ENCODE measurements at places on chromosomes 13 and 19.
A peak's percentile ranks its signal among the peaks of the same experiment; 100 is the strongest.

GRCh38 chr19:48510421-48511268, 990 bp downstream of the LMTK3 start:
- DNase-seq = no peak

- DNase-seq = no peak
Observed at GRCh38 chr13:67408798-67409197, 178.7 kb upstream of the PCDH9 start.

DNA sequence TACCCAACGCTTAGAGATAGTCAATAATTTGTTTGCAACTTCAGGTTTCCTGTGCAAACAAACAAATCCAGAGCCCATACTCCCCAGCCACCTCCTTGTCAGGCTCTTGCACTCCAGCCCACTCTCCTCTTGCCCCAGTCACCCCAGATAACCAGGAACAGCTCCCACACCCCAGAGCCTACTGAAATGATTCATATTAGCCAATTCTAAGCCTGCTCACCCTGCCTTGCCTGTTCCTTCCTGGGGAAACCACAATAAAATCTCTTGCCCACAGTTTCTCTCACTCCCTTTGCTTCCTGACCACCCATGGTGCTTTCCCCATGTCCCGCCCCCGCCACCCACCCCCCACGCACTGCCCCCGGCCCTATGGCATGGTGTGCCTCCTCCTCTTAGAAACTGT, 3.8 kb upstream of the ACTL9 start:
- DNase-seq = no peak

- no peak for DNase-seq
Observed at GRCh38 chr19:43778651-43779050, 2.1 kb downstream of the KCNN4 start.

DNA sequence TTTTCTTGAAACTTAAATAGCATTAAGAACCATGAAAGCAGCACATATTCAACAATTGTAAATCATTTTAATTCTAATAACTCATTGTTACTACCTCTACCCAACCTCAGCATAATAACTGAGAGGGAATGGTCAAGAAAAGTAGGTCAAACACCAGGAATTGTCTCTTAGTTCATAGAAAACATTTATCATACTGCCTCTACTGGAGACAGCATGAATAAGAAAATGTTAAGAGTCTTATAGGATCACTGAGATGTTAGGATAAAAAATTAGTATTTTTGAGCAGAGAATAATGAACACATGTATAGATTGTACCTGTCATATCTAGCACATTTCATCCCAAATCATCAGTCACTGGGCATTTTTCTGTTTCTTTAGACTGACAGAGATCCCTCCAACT, 515.3 kb downstream of the PCDH9 start:
- no peak for DNase-seq

DNA sequence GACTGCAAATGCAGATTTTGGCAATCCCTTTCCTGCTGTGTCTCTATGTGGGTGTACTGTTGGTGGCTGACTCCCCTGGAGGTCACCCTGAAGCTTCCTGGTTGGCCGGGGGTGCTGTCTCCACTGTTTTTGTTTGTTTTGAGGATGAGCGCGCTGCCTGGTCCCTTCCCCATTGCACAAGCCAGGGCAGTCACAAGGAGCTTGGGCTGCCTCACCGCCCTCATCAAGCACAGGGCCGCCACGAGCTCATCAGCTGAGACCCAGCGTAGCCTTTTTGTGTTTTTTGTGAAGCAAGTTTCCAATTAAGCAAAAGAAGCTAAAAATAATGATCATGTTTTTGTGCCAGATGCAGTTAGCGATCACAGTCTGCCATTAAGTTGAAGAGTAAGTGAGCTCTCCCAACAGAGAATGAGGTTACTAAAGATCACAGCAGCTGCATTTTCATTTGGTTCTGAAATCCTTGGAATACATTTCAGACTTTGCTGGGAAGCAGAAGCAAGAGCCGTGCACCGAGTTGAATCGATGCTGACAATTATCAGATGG, 57.8 kb downstream of the GGACT start:
- no peak for DNase-seq

DNA sequence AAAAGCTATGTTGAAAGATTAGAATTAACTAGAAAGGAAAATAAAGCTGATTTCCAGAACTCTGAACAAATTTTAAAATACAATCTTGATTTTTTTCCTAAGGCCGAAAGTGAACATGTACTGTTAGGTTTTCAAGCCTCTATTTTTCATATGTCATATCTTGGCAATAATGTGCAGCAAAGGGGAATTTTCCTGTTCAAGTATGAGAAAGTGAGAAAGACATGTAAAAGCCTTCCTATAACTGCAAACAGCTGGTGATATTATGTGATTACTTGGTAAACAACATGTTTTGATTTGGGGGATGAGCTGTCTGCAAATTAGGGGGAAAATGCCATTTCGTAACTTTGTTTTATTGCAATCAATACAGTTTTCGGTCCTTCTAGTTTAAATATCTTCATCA, 4.0 kb upstream of the KLF12 start:
- no peak for DNase-seq

- DNase-seq = no peak
Observed at GRCh38 chr19:6576869-6577475, 14.0 kb downstream of the CD70 start.

DNA sequence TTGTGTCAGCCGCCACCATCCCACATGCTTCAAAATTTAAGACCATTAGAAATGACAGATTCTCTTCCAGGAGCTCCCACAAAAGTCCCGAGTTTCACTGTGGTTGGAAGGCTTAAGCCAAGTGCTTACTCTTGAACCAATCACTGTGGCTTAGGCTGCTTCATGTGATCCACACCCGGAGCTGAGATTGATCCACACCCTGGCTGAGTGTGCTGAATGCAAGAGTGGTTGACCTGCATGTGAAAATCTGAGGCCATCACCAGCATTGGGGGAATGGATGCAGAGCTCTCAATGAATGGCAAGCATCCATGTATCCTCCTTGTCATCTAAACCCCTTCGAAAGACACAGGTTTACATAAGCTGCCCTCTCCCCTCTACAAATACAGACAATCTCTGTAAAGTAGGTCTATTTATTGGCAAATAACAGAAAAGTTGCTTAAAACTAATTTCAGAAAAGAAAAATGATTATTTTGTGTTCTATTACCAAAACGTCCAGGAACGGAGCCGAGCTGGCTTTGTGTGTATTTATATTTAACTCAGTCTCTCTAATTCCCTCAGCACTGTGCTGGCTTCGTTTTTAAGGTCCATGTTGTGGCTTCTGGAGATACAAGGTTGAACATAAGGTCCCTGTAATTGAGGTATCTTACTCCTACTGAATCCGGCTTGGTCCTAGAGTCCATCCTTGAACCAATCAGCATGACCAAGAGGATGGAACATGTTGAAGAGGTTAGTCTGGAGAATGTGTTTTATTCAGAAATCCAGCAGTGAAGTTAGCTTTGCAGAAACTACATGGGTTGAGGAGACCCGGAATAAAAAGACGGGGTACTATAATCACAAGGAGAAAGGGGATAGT, 332.4 kb downstream of the LIG4 start:
- no peak for DNase-seq

DNA sequence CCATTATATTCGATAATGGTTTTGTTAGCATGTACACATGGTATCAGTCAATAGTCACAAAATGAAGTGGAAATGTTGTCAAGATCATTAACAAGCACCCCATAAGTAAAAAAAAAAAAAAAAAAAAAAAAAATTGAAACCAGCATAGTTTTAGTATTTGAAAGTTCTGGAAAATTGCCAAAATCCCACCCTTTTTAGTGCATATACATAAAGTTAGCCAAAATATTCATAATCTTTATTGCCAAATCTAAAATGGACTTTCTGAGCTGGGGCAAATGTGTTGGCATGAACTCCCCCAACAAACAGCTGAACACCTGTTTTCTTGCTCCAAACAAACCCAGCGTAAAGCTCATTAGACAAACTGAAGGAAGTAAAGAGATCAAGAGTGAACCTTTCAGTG, 73.9 kb downstream of the MZT1 start:
- DNase-seq = no peak

DNA sequence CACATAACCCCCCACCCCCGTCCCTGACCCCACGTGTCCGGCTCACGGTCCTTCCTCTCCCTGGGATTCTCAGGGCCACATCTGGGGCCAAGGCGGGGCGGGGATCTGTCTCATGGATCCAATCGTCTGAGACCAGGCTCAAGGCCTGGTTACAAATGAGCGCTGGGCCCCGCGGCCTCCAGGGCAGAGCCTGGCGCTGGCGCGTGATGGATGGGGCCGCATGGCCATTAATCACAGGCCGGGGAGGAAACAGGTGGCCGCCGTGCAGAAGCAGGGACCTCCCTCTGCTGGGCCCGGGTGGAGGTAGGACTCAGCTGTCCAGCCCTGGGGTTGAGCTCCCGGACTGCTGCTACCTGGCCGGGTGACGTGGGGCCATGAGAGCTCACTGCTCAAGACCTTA, 5.8 kb upstream of the TLE5 start:
- no peak for DNase-seq

- no peak for DNase-seq
Observed at GRCh38 chr19:54298357-54299125, 14.4 kb downstream of the LILRA5 start.

- peak; percentile 30 for DNase-seq
Observed at GRCh38 chr13:108227651-108228272, 9.6 kb downstream of the ABHD13 start.

- DNase-seq = no peak
Observed at GRCh38 chr19:49362048-49362928, at the start of gene TEAD2. TSS of gene TEAD2 (minus strand) at chr19:49362416. CDS start at chr19:49360075, 2,341 bp downstream.

GRCh38 chr19:40178756-40179155, 12.5 kb upstream of the MAP3K10 start:
- no peak for DNase-seq

GRCh38 chr19:48687776-48688175, 8.0 kb upstream of the FUT2 start:
- DNase-seq = no peak

- peak; percentile 81 for DNase-seq
Observed at GRCh38 chr19:49468746-49469447, 5.1 kb upstream of the FLT3LG start.

- no peak for DNase-seq
Observed at GRCh38 chr19:48638831-48639381, 1.7 kb upstream of the DBP start.

GRCh38 chr19:48396824-48397176, 3.3 kb downstream of the GRIN2D start:
- DNase-seq = no peak

DNA sequence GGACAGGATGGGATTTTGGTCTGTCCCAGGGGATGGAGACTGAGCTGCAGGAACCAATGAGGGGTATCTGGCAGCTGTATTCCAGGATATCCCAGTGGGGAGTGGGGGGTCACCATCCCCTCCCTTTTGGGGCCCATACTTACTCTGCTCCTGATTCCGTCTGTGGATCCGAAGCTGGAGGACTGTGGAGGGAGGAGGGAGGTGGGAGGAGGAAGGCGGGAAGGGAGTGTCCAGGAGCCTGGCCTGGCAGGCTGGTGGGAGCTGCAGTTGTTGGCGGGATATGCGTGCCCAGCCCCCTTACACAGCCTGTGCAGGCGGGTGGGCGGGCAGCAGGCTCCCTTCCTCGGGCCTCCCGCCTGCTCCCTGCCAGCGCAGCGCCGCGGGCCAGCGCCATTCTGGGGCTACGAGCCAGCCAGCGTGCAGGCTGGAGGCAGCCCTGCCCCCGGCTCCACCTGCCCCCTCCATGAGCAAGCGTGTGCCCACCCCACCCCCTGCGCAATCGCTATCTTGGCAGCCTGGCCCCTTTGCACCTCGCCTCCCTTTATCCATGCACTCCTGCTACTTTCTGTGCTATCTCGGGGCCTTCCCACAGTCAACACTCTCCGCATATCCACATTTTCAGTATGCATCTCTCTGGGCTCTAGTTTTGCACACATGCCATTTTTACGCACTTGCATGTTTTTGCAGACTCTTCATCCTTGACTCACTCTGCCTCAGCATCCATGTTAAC, 2.8 kb downstream of the MAMSTR start:
- no peak for DNase-seq

- DNase-seq = no peak
Observed at GRCh38 chr13:100160450-100160849, 71.6 kb downstream of the PCCA start.

GRCh38 chr13:110199046-110199831, 107.7 kb downstream of the COL4A1 start:
- no peak for DNase-seq

DNA sequence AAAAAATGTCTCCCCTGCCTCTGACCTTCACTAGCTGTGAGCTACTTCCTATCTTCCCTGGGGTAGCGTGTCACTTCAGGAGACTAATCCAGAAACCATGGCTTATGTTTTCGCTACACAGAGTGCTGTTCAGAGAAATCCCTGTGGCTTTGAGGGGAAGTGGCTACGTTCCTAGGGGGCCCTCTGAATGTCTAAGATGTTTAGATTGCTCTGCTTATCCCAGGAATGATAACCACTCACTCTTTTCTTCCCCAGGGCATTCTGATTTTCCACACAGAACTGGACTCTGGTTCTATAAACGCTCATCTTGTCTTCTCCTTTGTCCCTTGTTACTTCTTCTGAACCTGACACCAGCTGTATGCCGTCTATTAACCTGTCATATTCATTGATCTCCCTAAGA, 572.5 kb downstream of the OLFM4 start:
- no peak for DNase-seq

- no peak for DNase-seq
Observed at GRCh38 chr13:80341756-80342370, 937 bp upstream of the SPRY2 start.

- peak; percentile 48 for DNase-seq
Observed at GRCh38 chr13:31477961-31478360, 261.4 kb upstream of the RXFP2 start.

- DNase-seq = no peak
Observed at GRCh38 chr13:75657111-75657510, 21.0 kb downstream of the LMO7 start.

DNA sequence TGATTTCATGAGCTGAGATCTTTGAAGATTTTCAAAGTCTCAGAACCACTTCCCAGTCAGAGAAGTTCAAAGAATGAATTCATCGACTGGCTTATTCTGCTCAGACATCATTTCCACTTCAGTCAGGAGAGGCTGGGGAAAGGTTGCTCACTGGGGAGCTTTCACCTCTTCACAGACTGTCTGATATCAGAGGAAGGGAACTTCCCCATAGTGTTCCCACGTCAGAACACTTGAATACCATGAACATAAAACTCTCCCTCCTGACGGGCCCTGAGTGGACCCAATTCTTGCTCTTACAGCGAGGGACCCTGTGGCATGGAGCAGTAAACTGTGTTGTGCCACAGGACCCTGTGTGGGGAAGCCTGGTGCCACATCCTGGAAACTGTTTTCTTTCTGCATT, 492.6 kb downstream of the COG6 start:
- no peak for DNase-seq

- peak; percentile 15 for DNase-seq
Observed at GRCh38 chr13:51269039-51269438, 46.8 kb downstream of the FAM124A start.
